Heart left ventricle (tissue), 16 donors: ENCODE measurements at places on chromosomes 16 and 17.

DNA sequence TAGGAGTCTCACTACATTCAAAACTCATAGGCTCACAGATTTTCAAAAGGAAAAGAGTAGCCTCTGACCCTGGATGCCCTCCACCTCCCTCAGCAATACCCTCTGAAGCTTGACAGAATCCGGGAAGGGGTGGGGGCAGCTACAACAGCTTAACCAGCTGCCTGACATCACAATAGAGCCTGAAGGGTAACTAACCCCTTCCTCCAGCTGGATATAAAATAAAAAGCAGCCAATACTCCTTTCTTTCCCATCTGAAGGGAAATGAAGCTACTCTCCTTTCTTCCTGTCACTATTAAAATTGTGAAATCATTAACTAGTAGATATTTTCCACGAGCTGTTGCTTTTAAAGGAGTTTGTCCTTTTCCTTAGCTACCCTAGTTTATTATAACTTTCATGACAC lies 24.0 kb downstream of the USP31 start:
- DNase-seq = no peak

- no peak for DNase-seq
Observed at GRCh38 chr17:17738901-17739300, 57.6 kb downstream of the RAI1 start.

GRCh38 chr17:36720131-36720530 lies 118.7 kb downstream of the MRM1 start:
- DNase-seq = no peak

GRCh38 chr17:19286751-19287341 lies 49.7 kb downstream of the EPN2 start:
- DNase-seq = no peak

DNA sequence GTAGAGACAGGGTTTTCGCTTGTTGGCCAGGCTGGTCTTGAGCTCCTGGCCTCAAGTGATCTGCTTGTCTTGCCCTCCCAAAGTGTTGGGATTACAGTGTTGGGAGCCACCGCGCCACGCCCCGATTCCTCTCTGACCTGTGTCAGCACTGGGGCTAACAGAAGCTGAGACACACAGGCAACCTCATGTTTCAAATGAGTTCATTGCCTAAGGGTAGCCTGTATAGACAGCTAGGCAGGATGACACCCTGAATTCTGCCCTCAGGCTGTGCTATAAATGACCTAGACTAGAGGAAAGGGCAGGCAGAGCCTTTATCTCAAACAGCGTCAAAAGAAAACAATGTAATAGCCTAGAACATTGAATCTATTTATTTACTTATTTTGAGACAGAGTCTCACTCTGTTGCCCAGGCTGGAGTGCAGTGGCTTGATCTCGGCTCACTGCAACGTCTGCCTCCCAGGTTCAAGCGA lies 2.3 kb upstream of the CDK3 start:
- peak; percentile 3 for DNase-seq

GRCh38 chr17:51684214-51684613 lies 423.9 kb downstream of the UTP18 start:
- no peak for DNase-seq

- DNase-seq = peak; percentile 33
Observed at GRCh38 chr17:8189041-8189710, 804 bp downstream of the BORCS6 start.

- DNase-seq = no peak
Observed at GRCh38 chr16:68446681-68447652, 1.3 kb downstream of the SMPD3 start.
